ENCODE measurements at places on chromosomes 3 and 15.
A peak's percentile ranks its signal among the peaks of the same experiment; 100 is the strongest.

DNA sequence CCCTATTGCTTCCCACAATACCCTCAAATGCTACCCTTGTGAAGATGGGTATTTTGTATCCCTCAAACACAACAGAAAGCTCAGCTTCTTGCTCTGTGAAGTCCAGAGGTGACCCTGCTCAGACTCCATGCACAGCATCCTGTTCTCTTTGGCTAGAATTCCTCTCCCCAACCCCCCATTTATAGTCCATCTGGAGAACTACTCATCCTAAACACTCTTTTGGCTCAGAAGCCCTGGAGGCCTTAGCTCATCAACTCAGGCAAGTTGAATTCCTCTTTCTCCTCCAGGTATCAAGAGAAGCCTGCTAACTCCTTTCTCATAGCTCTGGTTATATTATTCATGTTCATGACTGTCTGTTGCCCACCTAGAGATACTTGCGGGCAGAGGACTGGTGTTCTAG lies 18.3 kb upstream of the GASK1A start:
- DNase-seq = no peak

- DNase-seq = peak; percentile 67
Observed at GRCh38 chr3:178084938-178085816, 451.1 kb upstream of the KCNMB2 start.

GRCh38 chr3:43345877-43346276 lies 59.5 kb downstream of the SNRK start:
- no peak for DNase-seq

DNA sequence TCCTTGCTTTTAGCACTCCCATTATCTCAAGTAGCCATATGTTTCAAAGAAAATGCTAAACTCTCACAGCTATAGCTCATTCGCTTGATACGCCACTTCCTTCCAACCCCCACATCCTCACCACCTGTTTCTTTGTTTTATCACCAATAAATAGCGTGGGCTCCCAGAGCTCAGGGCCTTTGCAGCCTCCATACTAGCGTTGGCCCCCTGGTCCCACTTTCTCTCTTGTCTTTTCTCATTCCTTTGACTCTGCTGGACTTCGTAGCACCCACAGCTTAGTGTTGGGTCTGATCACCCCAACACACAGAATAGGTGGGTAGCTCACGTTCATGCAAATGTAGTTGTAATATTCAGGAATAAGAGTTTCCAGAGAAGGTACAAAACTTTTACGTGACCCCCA lies 4.1 kb upstream of the GPD1L start:
- DNase-seq = no peak

- DNase-seq = no peak
Observed at GRCh38 chr3:10012106-10012505, 14.1 kb upstream of the FANCD2 start.

DNA sequence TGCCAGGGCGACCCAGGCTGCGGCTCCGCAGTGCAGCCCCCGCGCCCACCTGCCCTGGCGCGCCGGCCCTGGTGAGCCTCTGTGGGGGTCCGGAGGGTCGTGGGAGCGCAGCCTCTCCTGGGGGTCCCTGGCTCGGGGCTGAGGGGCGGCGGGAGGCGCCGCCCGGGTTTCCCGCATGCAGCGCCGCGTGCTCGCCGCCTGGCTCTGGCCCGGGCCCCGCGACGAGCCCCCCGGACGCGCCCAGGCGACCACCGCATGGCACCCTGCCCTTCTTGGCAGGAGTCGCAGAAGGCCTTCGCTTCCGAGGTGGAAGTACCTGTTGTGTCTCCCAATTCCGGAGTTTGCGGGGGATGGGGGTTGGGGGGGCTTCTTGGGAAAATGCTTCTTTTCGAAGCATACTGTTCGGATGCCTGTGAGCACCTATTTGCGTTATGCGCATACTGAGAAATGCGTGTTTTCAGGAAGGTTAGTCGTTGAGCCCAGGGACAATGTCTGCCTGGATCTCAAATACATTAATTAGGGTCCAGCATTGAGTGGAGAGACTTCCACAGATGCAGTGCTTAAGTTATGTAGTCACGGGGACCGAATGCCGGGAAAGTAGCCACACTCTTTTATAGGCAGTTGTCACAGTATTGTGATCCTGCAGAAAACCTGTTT lies 1.3 kb downstream of the GABRA5 start:
- DNase-seq = no peak

DNA sequence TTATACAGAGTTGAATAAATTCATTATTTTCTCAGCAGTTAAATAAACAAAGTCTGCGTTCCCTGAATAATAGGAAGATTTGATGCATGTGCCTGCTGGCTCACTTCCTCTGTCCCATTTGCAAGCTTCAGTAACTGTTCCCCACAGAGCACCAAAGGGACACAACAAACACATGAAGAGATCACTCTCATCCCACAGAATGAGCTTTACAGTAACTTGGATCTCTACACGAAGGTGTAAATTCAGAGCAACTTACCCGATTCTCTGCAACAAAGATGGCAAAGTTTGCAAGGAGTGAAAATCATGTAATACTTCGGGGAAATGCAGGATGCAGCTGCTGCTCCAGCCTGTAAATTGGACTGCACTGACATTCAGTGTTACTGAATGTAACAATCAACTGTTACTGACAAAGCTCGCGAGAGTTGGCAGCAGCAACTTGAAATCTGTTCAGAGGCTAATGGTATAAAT lies at the start of gene BCHE:
TSS of gene BCHE (minus strand) at position 366 of the 468 bp plus-strand sequence. CDS start 6,390 bp downstream, outside the sequence.
- DNase-seq = peak; percentile 11

- no peak for DNase-seq
Observed at GRCh38 chr15:49428409-49429095, 5.5 kb downstream of the FGF7 start.

- DNase-seq = no peak
Observed at GRCh38 chr3:47420044-47420430, 39.2 kb downstream of the PTPN23 start.

DNA sequence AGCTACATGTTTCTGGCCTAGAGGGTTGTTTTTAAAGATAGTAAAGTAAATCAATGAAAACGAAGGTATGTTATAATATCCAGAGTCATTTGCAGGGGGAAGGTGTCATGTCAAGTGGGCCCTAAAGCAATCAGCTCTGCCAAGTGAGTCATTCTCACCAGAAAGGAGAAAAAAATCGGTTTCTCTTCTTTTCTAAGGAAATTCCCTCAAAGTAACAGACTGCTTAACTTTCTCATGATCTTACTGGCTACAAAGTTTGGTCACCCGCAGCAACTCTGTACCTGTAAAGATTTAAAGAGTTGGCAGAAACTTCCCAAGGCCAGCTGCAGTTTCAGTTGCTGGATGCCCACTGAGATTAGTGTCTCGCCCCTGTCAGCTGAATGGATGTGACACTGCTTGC lies 5.5 kb upstream of the FSIP1 start:
- no peak for DNase-seq

DNA sequence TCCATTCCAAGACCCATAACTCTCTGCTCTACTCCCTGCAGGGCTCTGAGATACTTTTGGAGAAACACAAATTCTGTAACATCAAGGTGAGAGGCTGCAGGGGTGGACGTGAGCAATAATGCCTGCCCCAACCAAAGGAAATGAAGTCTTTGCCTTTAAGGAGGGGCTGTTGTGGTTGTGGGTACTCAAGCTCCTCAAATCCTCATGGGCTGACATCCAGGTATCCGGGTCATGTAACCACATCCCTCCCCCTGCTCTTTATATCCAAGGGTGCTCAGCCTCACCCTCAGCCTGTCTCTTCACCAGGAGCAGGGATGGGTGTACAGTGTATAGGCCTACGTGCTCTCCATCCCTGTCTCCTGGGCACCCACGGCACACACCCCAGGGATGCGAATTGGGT lies 32.3 kb downstream of the NOX5 start:
- DNase-seq = no peak

DNA sequence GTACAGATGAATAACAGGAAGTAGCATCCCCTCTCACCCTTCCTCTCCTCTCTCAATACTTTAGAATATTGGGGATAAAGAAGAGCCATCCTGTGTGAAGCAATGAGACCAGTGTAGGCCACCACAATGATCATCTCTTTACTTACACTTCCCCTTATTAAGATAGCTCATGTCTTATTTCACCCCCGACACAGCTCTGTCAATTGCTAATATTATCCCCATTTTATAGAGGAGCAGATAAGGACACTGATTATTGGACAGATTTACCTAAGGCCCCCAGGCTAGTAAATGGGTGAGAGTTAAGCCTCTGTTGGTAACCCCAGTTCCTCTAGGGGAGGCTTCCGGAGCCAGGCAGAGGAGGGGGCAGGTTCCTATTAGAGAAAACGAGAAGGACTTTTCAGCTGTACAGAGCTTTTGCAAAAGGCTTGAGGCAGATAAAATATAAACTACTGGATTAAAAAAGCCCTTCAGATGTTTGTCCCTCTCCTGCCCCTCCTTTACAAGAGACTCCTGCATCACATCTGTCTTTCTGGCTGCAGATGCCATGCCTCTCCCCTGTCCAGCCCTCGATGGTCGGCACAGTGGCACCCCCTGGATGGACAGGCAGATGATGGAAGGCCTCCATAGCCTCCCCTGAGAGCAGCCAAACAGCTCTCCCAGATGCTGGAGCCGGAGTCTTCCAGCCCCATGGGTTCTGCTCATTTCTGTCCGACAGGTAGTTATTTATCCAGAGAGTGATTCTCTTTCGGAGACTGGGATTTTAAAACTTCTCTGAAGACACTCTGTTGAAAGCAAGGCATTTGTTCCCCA lies 49.4 kb upstream of the LCTL start:
- DNase-seq = no peak

- no peak for DNase-seq
Observed at GRCh38 chr3:49878686-49879085, 9.0 kb upstream of the CAMKV start.

DNA sequence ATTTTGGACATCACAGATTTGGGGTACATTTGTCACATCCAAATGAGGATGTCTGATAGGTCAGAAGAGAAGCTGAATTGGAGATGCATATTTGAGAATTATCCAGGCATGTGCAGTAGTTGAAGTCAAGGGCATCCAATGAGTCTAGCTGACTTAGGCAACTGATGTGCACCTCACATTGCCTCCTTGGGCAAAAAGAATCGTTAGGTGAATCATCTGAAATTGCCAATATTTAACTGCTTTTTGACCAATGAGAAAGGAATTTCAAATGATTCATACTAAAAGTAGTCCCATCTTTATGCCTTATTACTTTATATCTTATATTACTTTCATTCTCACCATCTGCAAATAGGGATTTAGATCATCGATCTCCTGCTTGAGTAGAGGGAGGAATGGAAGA lies 117.7 kb downstream of the CD47 start:
- no peak for DNase-seq

DNA sequence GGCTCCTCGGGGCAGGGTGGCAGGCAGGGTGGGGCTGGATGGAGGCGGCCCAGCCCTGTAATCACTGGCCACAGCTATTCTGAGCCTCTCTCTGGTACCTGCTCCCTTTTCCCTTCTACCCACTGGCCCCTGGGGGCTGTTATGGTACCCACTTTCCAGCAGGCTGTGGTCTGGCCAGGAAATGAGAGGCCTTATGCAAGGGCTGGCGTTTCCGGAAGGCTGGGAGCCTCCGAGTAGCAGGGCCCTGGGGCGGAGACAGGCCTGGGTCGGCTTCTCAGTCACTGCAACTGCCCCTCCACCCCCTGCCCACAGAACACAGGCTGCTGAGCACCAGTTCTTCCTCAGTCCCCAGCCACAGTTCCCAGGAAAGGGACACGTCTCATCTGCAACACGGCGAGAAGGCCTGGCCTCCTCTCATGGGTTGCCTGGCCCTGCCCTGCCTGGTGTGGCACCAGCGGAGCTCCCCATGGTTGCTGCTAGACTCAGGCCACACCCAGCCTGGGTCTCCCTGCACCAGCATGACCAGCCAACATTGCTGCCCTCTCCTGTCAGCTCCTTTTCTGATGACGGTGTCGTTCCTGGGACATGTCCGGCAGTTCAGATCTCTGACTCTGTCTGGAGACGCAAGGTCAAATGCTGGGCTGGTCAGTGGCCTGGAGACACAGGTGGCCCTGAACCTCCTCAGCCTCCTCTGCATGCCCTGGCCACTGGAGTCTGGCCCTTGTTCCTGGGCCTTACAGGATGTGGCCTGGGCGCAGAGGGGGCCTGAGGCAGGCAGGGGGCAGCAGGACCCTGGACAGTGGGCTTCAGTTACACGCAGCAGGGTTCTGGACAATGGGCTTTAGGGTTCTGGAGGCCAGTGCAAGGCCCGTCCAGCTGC lies 6.5 kb downstream of the CHST13 start:
- DNase-seq = no peak

- no peak for DNase-seq
Observed at GRCh38 chr3:42500091-42500490, 2.4 kb upstream of the VIPR1 start.

DNA sequence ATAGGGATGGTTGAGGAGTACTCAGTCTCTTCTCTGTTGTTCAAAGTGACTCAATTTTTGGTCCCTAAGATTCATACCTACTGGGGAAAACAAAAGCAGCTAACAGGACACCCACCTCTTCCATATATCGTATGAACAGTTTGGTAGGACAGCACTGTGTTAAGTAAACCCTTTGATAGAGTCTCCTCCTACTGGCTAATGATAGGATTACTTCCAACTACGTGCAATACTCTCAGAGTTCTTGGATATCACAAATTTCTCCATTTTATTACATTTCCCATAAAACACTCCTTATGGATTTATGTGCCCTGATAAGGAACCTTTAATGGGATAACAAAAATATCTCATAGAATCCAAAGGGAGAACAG lies 200.2 kb upstream of the GOLGA6L4 start:
- no peak for DNase-seq

- DNase-seq = no peak
Observed at GRCh38 chr3:174276826-174277225, 582.3 kb upstream of the NAALADL2 start.

- no peak for DNase-seq
Observed at GRCh38 chr3:21505711-21506460, 245.1 kb downstream of the ZNF385D start.

DNA sequence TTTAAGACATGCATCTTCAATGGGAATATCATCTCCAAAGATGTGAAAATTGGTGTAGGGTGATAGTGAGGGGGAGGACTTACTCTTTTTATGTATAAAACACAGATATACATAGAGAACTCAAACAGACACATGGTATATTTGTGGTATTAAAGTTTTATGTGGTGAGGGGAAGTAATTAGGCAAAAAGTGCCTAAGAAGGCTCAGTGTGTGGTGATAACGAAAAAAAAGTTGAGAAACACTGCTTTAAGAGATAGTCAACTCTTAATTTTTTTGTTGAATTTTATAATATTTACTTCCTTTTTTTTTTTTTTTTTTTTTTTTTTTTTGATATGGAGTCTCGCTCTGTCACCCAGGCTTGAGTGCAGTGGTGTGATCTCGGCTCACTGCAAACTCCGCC lies 174.2 kb upstream of the FRMD4B start:
- DNase-seq = no peak

Measured in nephron progenitor cell (in vitro differentiated cells).